ENCODE measurements at places on chromosomes 3 and 15.

DNA sequence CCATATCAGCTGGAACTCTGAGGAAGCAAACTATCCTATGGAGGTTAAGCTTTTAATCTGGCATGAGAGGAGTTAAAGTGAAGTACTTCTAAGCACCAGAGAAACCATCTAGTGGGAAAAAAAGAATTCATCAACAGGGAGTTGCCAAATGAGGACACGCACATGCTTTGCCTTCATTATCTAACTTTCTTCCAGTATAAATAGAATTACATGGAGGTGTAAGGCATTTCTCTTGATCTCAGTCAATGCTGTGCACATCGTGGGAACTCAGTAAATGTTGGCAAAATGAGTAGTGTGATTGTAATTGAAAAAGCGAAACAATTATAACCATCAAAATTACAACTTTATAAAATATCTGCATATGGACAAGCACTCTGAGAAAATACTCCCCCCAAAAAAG lies 8.0 kb upstream of the GSK3B start:
- no peak for DNase-seq

DNA sequence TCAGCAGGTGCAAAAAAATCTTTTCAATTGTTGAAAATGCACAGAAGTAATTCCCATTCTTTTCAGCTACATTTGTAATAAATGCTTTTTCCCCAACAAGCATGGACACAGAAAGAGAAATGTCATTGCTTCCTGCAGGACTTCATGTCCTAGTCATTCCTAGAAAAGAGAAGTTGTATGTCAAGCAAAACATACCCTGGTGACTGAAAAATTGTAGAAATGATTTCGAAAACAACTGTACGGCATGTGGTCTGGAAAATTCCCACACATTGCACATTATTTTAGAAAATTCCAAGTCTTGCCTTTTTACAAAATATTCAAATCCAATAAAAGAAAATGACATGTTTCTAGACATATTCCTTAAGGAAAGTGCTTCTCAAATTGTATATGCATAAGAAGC lies 50.4 kb upstream of the ALCAM start:
- no peak for DNase-seq

GRCh38 chr3:105555206-105555605 lies 188.5 kb downstream of the ALCAM start:
- no peak for DNase-seq

- DNase-seq: no peak
Observed at GRCh38 chr15:70165716-70166284, 68.1 kb upstream of the TLE3 start.

DNA sequence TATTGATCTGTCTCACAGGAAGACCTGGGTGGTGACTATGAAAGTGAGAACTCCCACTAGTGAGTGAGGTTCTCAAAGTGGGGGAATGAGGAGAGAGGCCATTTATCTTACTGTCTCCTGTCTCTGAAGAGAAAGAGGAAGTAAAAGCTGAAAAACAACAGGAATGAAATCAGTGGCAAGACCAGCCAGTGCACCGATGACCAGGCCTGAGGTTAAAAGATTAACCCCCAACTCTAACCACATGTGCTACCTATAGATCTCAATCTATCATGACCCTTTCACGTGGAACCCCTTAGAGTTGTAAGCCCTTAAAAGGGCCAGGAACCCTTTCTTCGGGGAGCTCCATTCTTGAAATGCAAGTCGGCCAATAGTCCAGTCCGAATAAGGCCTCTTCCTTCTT lies 239.3 kb upstream of the CNTN6 start:
- no peak for DNase-seq

- no peak for DNase-seq
Observed at GRCh38 chr3:160544844-160545503, 20.4 kb downstream of the KPNA4 start.

DNA sequence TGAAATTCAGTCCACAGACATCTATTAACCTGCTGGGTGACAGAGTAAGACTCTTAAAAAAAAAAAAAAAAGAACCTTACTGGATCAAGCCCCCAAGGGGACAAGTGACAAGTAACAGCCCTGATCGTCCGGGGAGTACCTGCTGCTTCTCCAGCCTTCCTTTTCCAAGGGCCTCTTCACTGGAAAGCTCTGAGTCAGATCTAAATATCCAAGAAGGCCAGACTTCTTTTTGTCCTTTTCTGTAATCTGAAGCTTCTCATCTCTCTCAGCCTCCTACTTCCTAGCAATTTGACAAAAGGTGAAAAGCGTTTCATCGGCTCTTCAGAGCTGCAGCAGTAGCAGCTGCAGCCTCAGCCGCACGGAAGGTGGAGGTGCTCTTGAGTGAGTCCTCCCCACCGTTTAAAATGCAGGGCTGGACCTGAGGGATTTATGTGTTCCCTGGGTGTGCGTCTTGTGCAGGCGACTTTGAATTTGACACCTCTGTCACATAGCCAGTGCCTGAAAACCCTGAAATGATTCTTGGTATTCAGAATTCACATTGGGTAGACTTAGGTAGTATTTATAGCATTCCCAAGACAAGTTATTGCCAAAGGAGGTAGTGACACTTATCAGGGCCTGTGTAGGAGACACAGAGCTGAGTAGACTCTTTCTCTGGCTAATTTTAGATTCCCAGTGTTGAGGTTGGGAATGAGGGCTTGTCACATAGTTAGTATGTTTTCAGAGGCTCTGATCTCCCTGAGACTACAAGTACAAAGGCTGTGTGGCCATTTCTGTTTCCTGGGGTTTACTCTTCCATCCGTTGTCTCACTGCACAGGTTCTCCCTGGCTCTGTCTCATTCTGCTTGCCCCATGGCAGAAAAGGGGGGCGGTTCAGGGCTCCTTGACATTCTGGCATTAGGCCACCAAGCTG lies 291.2 kb upstream of the C2CD4B start:
- no peak for DNase-seq
